ENCODE measurements at places on chromosomes 4 and X.
A peak's percentile ranks its signal among the peaks of the same experiment; 100 is the strongest.

- no peak for DNase-seq
These were observed 23.7 kb upstream of the GLRA2 start for GRCh38 chrX:14505648-14506047.

GRCh38 chrX:38045538-38046096, 39.3 kb downstream of the SYTL5 start:
- no peak for DNase-seq

DNA sequence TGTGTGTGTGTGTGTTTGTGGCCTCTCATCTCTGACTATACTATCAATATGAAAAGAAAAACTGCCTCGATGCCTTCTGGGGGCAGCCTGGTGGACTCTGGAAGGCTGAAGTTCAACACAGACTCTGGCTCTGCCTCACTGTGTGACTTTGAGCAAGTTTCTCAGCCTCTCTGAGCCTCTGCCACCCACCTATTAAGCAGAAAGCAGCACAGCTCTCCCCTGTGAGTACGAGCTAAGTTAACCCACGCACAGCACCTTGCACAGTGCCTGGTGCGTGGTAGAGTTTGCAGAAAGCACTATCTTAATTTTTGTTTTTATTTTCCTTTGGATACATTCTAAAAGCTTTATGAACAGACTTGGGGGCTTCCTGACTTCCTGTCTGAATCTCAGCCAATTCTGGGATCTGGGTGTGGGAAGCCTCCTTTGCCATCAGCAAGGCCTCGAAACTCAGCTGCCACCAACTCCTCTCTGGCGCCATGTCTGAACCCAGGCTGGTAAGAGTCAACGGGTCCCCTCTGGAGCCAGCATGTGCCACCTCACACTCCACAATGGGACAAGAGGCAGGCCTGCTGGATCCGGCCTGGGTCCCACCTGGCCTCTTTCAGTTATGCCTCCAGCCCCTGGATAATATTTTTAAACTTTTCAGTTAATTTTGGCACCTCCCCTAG, 57.3 kb downstream of the JAKMIP1 start:
- no peak for DNase-seq

DNA sequence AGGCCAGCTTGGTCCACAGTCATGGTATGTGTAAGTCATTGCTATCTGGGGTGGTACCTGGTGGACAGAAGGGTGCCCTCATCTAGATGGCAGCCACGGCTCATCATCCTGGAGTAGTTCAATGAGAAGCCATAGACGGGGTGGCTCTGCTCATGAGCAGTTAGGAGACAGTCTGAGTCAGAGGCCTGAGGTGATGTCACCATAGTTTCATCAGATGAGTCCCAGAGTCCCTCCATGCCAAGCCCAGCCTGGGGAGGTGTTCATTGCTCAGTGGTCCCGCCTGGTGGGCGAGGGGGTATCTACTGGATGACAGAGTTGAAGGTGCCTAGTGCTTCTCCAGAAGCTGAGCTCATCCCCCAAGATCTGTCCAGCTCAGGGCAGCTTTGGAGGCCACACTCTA, 49.8 kb downstream of the DLG3 start:
- no peak for DNase-seq

GRCh38 chr4:144820011-144820727, 174.2 kb downstream of the HHIP start:
- no peak for DNase-seq

DNA sequence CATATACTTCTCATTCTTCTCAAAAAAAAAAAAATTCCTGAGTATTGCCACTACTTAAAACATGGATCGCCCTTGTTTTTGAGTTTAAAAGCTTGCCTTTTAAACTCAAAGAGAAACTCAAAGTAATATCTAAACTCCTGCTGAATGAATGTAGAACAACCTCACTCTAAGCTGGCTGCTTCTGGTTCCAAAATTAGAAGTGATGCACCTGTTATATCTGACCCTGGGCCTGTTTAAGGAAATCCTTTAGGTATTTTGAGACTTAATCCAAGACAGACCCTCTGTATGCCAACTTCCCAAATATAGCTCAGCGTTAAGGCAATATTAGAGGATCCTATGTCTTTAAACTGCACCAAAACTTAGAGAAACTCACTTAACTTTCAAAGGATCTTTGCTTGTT, 1.8 kb upstream of the OTUD4 start:
- no peak for DNase-seq

GRCh38 chrX:153371256-153371655, 29.9 kb downstream of the PNMA6E start:
- no peak for DNase-seq

GRCh38 chr4:14294611-14295010, 667.1 kb upstream of the BOD1L1 start:
- DNase-seq, result no peak

DNA sequence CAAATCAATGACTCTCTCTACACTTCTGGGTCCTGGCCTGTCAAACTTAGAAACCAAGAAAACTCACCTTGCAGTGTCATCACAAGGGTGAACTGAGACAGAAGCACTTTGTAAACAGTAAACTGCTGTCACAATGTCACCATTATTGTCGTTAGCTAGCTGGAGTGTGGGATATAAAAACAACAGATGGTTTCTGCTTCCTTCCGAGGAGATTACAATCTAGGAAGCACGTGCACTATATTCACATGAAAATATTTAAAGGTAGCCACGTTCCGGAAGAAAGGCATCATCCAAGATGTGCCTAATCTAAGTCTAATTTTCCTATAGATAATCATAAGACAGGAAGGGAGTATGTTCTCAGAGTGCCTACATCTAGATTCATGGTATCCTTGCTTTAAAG, 64.7 kb upstream of the ACSL1 start:
- DNase-seq, result no peak

- no peak for DNase-seq
These were observed 256.1 kb upstream of the NOCT start for GRCh38 chr4:138759554-138759902.

- no peak for DNase-seq
These were observed 87.9 kb downstream of the PDK3 start for GRCh38 chrX:24553011-24553410.

- no peak for DNase-seq
These were observed 48.7 kb downstream of the HDX start for GRCh38 chrX:84453351-84454246.

DNA sequence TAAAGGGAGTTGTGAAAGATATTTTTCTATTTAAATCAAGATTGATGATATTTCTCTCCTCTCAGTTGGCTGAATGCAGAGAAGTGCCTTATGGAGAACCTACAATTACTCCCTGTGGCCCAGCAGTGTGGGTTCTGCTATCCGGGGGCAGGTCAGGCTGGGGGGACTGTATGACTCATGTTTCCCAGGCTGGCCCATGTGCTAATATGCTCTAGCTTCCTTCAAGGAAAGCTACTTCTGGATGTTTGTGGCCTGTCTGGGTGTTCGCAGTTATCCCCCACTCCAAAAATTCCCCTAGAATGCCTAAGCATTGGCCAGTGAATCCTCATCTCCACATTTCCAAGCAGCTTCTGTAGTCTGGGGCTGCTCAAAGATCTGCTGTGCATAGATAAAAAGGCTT, 58.9 kb upstream of the SPP1 start:
- no peak for DNase-seq

DNA sequence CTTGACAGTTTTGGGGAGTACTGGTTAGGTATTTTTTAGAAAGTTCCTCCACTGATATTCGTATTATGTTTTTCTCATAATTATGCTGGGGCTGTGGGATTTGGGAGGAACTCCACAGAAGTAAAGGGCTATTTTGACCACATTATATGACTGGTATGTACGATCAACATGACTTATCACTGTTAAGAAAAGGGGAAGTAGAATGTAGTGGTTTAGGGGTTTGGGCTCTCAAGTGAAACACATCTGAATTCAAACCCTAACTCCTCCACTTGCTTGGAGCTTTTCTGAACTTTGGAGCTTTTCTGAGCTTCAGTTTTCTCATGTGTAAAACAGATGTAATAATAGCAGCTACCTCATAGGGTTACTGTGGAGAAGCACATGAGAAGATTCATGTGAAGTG, 96.4 kb upstream of the C1GALT1C1 start:
- no peak for DNase-seq

GRCh38 chr4:26484032-26484515, 6.2 kb downstream of the CCKAR start:
- no peak for DNase-seq

DNA sequence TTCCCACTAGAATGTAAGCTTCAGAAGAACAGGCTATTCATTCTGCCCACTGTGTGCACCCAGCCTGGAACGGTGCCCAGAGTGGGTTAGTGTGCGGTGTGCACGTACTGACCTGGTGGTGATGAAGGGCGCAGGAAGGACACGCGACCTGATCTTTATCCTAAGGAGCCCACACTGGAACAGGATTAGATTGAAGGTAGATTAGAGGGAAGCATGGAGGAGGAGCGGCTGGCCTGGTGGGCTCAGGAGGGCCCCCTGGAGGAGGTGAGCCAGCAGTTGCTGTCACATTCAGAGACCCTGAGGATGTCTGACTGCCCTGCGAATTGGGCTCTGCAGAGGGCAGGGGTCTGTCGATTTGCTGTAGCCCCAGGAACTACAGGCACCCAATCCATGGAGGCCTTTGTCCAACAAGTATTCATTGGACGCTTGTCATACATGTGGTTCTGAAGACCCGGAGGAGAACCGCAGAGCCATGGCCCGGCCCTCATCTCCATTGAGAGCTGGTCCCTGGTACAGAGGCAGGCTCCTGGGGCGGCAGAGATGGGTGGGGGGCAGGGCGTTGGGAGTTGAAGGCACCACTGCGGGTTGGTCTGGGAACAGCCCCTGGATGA, 73.2 kb downstream of the HTRA3 start:
- DNase-seq, result peak; percentile 40

GRCh38 chr4:4437798-4438470, 51.0 kb downstream of the NSG1 start:
- DNase-seq, result no peak

- no peak for DNase-seq
These were observed 131.7 kb upstream of the PCDH18 start for GRCh38 chr4:137664046-137664387.

- DNase-seq, result peak; percentile 89
These were observed 17.3 kb downstream of the NIPAL1 start for GRCh38 chr4:48033825-48034413.

DNA sequence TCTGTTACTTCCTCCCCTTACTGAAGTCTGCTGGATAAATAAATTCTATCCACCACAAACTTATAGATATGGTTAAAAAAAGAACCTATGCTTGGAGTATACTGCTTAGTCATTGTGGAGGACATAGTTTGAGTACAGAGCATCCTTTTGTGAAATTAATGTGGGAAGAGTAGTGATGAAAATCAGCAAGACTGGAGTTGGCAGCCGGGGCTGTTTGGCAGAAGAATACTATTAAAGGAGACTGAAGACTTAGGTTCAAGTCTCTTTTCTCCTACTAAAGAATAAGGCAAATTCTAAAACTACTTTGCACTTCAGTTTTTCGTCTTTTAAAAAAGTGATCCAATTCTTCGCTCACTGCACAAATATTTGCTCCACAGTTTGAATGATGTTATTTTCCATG, 326.6 kb upstream of the ATOH1 start:
- no peak for DNase-seq

GRCh38 chr4:143358923-143359643, 22.4 kb downstream of the GAB1 start:
- peak; percentile 1 for DNase-seq

- DNase-seq, result no peak
These were observed 471.7 kb downstream of the GASK1B start for GRCh38 chr4:157700898-157701694.

- DNase-seq, result peak; percentile 51
These were observed 2.1 kb downstream of the GAB3 start for GRCh38 chrX:154748712-154749339.

- DNase-seq, result no peak
These were observed 112.3 kb downstream of the ANAPC4 start for GRCh38 chr4:25489253-25489797.

GRCh38 chr4:160375772-160376452, 1273.0 kb downstream of the RAPGEF2 start:
- no peak for DNase-seq

DNA sequence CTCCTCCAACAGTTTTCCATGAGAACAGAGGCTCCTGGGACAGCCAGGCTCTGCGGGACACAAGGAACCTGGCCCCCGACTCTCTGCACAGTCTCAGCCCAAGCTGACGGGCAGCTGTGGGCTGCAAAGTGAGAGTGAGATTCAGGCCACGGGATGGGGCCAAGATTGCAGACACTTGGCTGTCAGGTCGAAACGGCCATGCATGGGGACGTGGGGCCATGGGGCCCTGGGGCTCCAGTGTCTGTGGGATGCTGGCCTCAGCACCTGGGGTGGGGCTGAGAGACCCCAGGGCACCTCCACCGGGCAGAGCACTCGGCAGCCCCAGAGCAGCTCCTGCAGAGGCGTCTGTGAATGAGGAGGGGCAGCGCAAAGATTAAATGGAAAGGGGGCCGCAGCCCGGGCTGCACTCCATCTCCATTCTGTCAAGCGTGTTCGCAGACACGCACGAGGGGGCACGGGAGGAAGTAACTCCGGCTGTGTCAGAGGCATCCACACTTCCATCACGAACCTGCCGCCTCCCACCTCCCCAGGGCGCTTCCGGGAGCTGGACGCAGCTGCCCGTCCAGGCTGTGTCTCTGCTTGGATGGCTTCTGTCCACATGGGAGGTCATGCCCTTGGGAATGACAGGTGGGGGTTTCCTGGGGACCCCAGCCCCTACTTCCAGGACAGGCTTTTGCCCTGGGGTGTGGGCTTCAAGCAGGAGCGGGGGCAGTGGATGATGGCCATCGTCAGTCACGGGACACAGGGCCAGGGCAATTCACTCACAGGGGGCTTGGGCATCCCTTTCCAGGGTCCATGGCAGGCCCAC, 82.8 kb upstream of the NKX1-1 start:
- no peak for DNase-seq

- no peak for DNase-seq
These were observed 44.6 kb downstream of the FAT4 start for GRCh38 chr4:125359363-125359762.

GRCh38 chr4:79492148-79492547, 84.1 kb upstream of the GK2 start:
- DNase-seq, result no peak

GRCh38 chrX:44183329-44183728, 160.1 kb downstream of the EFHC2 start:
- no peak for DNase-seq

DNA sequence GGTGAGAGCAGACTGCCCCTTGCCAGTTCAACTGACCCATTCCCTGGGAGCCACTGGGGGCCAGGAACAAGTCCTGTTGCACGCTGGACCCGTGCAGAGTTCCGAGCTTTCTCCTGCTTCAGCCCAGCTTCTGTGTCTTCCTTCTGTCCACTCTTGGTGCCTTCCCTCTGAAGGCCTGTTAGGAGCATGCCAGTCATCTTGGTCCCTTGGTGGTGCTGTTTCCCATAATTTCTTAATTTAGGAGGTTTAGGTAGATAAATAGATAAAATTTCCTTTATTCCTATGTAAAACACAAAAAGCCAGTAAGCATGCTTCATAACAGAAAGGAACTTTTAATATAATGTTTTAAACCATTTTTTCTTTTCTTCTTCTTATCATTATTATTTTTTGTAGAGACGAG, 672.7 kb downstream of the CCSER1 start:
- no peak for DNase-seq

GRCh38 chr4:30718641-30719453, 1.3 kb upstream of the PCDH7 start:
- DNase-seq, result no peak

DNA sequence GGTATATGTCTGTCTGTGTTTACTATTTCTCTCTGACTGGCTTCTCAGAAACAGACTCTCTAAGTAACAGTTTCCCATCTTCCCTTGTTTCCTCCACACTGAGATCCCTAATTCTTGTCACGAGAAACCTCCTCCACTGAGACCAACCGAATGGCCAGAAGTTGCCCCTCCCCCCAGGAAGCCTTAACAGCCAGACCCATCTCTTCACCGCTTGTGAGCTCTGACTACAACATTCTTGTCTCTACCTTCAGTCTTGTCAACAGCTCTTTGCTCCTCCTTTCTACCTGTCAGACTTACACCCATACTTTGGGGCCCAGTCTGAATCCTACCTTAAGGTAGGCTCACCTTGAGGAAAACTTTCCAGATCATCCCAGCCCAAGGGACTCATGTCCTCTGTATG, 90.8 kb downstream of the NHSL2 start:
- DNase-seq, result no peak

Data from NCI-H524 (cell line).